Gastroesophageal sphincter (tissue), 4 donors: ENCODE measurements at places on chromosomes 1 and 21. TPM values are rescaled to one million over a fixed set of nuclear protein-coding genes. Genes with fewer than 3 reads are reported as not detected.

DNA sequence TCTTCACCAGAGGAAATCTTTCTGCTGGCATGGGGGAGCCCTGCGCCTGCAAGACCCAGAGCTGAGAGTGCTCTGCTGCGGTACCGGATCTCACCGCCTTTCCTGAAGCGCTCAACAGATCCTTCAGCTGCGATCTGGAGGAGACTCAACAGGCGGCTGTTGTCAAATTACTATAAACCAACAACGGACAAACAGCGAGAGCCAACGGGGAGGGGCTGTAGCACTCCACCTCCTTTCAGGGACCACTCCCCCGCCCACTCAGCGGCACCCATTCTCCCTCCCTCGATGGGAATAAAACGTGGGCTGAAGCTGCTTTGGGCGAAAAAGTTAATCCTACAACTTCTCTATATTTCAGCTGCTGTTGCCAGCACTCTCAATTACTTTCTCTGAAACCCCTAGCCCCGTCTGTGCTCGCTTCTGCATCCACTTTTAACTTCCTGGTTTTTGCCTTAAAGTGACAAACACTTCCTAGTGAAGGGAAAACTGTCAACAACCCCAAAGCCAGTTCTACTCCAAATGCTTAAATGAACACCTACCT, at the start of gene FMO5:
TSS of gene FMO5 (minus strand) at position 147 of the 538 bp plus-strand sequence. CDS start 310 bp downstream, outside the sequence.
- peak; percentile 92 for ATAC-seq

GRCh38 chr1:45644661-45645060, 20.8 kb upstream of the CCDC17 start:
- no peak for ATAC-seq

DNA sequence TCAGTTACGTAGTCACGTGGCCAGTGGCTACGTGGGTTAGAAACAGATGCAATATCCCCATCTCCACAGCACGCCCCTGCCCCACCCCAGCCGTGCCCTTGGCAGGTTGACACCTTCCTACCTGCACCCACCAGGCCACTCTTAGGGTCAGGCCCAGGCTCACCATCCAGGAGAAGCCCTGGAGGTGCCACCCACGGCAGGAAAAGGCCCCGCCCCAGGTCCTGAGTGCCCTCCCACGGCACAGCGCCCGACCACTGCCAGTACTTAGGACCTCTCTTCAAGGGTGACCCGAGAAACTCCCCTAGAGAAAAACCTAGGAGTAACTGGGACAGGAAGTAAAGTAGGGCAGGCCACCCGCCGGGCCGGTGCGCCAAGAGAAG, 1.5 kb downstream of the C1orf35 start:
- no peak for ATAC-seq

DNA sequence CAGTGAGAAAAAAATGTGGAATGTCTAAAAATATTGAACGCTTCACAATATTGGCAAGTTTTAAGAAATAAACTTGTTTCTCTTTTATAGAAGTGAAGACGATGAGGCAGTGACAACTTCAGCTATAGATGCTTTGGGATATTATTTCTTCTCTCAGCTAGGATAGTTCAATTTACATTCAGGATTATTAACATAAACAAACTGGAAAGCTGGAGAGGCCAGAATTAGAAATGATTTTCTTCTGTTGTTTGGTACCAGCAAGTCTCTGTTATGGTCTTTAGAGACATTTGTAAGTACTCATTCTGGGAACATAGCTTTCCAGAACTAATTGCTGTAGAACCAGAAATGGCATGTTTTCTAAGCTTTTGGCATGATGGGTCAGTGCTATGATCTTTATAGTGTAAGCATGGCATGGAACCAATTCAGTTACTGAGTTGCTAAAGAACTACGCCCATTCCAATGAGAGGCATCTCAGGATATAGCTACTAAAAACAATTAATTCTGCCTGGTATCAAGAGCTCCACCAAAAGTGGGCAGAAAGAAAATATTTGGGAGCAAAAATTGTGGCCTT, 599.5 kb upstream of the B3GALT2 start:
- ATAC-seq: peak; percentile 46

DNA sequence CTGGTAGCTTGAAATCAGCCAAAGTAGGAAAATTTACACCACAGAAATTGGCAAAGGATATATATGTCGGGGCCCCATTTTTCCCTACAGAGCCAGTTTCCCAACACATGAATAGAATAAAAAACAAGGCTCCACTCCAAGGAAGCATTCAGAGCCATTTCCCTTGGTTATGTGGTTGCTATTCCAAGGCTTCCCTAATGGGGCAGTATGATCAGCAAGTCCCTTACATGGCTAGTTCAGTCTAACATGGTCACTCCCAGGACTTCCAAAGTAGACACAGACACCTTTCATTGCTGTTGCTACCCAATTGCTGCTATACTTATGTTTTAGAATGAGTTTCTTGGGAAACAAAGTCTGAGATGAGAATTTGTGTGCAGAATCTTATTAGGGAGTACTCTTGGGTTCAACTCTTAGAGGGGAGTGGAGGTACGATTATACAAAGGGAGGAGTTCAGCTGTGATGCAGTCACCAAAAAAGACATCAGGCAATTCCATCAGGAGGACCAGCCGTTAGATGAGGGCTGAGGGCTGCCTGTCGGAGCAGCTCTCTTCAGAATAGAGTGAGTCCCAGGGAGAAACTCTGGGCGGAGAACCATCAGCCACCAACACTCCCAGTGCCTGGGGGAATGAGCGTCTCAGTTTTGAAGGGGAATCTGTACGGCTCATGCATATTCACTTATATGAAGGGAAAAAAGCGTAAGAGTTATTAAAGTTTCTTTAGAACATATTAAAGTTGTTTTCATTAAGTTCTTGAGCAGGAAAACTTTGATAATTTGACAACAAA, 92.9 kb downstream of the C21orf91 start:
- ATAC-seq: no peak

DNA sequence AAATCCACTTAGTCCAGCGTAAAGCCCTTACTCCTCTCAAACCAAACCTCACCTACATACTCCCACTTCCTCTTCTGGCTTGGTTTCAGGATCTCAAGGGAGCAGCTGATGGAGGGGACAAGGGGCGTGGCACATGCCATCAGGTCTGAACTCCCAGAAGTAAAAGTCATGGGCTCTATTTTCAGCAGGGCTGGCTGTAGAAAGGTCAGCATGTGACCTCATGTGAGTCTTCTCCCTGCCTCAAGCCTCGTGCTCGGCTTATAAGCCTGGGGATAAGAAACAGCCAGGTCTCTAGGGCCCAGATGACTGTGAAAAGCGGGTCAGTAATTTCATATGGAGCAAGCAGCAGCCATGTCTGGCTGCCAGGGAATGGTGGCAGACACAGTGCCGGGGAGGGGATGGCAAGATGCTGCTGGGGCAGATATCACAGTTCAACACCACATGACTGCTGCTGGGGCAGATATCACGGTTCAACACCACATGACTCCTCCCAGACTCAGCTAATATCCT, 227.9 kb downstream of the KCNH1 start:
- ATAC-seq: no peak

DNA sequence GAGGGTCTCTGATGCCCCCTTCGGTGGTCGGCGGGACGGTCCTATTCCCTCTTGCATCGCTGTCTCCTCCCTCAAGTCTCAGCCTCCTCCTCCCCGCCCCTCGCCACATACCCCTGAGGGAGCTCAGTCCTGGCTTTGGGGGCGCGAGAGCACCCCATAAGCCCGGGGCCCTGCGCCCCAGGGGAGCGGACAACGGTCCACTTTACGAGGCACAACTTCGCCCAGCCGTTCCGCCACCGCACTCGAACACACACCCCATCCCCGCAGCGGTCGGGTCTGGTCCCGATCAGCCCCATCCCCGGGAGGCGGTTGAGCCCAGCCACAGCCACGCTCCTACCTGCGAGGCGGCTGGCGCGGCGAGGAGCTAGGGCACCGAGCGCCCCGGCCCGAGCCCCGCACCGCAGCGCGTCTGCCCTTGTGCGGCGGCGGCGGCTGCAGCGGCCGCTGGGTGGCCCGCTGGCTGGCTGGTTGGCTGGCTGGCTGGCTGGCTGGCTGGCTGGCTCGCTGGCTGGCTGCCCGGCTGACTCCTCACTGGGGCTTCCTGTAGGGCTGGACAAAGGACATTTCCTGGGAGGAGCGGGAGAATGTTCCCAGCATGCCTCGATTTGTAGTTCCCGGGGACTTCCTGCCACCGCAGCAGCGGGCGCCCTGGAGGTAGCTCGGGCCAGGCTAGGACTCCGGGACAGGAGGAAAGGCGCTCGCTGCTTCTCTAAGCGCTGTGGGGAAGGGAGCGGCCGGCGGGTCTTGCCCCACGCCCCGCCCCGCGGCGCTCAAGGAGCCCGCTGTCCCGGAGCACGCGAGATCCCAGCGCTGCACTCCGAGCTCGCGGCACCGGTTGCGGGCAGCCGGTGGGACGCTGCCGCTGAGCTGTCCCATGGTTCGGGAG, at the start of gene ZNF697:
TSS of gene ZNF697 (minus strand) at position 533 of the 886 bp plus-strand sequence. CDS start 22,166 bp downstream, outside the sequence.
- peak; percentile 95 for ATAC-seq

- ATAC-seq: no peak
Observed at GRCh38 chr21:16072221-16072620, 342.4 kb downstream of the USP25 start.

DNA sequence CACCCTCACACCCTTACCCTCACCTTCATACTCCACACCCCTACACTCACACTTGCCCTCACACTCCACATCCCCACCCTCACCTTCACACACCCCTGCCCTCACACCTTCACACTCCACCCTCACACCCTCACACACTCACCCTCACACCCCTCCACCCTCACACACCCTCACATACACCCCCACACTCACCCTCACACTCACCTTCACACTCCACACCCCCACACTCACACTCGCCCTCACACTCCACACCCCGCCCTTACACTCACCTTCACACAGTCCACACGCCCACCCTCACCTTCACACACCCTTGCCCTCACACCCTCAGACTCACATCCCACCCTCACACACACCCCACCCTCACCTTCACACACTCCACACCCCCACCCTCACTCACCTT, 43.6 kb upstream of the EDN2 start:
- ATAC-seq: no peak

The GBP7 gene
- not detected for total RNA-seq

The CHODL gene
- total RNA-seq: 0.77 TPM

The PLA2G2D gene
- total RNA-seq: not detected

The MROH7 gene
- total RNA-seq: 5.7 TPM

The MAP3K7CL gene
- total RNA-seq: 2.5 TPM

The PPM1J gene
- total RNA-seq: 2.8 TPM
